ENCODE measurements at places on chromosomes 16 and 17.

DNA sequence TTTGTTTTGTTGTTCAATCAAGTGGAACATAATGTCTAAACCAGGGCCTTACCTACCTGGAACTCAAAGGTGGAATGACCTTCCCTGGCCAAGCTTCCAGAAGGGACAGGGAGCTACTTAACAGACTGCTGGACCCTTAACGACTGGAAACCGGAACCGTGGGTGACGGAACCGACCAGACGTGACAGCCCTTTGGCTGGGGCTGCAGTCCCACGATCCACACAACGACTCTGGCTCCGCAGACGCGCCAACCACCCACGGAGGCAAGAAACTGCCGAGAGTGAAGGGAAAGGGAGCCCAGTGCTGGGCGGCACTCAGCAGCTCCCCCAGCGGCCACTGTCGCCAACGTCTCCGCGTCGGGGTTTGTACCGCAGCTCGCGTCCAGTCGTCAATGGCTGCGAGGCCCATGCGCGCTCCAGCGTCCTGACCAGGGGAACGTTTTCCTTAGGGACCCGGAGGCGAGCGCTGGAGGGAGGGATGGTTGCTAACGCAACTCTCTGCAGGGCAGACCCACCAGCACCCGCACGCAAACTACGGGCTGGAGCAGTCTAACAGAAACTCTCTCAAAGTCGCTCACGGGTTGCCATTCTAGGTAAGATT is 5.5 kb upstream of the KIF22 start:
- DNase-seq = peak; percentile 92

- peak; percentile 33 for DNase-seq
These were observed 219.7 kb downstream of the IRF8 start for GRCh38 chr16:86118467-86119307.

- DNase-seq = no peak
These were observed 98.9 kb upstream of the CDC42EP4 start for GRCh38 chr17:73410586-73411312.

DNA sequence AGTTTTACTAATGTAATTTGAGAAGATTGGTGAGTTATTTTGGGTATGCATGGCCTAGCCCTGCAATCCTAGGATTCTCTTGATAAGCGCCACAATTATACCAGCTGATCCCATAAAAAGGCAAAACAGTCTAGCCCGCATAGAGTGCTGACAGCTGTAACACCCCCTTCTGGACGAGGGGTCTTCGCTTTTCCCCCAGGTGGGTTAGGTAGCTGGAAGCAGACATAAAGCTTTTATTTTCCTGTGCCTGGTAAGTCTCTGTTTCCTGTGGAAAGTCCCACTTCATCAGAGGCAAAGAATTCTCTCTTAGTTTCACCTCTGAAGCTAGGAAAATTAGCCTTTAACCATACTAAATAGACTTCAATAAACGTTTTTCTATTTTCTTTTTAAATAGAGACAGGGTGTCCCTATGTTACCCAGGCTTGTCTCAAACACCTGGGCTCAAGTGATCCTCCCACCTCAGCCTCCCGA is 108.3 kb downstream of the YPEL2 start:
- DNase-seq = no peak

DNA sequence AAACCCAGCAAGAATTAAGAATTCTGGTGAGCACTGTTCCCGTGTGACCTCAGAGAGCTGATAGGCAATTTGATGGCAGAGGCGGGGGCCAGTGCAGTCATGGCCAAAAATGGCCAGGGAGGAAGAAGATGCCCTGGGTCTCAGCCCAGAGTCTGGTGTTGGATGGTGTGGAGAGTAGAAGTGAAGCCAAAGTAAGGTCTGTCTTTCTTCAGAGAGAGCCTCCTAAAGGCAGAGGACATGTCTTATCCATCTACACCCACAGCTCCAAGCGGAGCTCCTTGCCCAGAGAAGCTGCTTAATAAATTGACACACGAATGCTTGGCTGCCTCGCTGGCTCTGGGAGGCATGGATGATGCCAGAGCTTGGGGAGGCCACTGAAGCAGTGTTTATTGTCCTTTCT is 19.7 kb upstream of the ZNF652 start:
- no peak for DNase-seq

DNA sequence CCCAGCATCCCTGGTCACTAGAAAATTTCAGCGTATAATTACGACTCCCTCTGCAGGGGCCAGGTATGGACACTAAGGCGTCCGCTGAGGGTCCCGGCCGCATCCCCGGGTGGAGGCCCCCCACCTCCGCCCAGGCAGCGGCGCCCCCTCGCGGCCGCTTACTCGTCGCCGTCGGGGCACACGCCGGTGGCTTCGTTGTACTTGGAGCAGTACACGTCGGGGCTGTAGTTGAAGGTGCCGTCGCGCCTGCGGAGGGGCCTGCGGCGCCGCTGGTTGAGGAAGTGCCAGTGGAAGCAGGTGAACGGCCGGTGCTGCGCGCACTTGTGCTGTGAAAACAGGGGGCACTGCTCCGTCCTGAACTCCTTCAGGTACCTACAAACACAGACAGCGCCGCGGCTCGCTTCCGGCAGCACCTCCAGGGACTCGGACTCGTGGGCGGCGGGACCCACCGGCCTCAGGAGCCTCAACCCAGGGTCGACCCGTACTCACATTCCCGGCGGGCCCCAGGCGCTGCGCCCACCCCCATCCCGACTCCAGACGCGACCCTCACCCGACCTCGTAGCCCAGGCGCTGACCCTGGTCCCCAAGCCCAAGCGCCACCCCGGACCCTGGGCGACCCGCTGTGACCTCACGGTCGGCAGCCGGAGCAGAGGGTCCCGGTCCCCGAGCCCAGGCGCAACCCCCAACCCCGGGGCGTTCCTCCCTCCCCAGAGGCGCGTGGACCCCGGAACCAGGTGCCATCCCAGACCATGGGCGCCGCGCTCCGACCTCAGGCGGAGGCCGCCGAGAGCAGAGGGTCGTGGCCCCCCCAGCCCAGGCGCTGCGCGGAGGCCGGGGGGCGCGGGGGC is 596 bp downstream of the UNKL start:
- DNase-seq = peak; percentile 84

GRCh38 chr16:58417600-58417999 is 25.3 kb downstream of the GINS3 start:
- no peak for DNase-seq

DNA sequence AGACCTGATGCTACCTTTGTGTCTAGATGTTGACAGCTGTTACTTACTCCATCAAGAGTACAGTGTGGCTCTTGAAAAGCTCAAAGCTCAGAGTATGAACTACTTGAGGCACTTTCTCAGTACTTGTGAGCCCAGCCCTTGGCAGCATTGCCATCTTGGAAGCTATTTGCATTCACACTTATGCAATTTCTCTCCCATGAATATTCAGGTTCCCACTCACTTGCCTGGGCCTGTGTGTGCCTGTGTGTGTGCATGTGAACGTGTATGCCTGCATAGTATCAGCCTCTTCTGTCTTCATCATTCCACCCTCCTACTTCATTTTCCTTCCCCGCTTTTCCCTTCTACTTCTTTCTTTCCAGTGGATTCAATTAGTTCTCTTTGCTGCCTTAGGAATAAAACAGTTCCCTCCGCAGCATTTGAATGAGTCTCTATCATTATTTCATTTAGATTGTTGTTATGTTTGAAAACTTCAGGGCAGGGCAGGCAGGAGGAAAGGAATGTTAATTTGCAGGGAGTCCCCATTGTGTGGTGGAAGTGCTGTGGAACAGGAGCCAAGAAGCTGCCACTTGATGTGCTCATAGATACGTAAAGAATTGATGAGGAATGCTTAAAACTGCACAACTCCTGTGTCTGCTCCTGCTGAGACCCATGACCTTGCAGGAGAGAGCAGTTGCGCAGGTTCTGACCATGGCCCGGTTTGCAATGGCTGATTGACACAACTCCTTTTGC is 58.9 kb downstream of the HS3ST4 start:
- DNase-seq = no peak

DNA sequence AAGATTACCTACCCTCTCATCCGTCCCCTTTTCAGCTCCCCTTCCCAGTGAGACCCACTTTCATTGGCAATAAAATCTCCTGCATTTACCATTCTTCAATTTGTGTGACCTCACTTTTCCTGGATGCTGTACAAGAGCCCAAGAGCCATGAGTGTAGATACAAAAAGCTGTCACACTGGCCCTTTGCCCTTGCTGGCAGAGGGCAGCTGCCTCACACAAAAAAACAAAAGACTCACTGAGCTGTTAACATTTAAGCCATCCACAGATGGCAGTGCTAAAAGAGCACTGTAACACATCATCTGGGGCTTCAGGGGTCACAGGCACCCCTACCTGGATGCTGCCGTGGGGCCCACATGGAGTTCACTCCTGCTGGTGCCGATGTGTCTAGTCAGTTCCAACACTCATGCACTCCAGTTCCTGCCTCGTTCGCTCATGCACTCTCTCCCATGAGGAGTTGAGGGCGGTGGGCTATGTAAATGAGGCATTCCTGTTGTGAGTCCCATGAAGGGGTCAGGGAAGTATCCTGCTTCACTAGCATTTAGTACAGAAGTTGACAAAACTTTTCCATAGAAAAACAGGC is 123.1 kb downstream of the CA10 start:
- DNase-seq = no peak

DNA sequence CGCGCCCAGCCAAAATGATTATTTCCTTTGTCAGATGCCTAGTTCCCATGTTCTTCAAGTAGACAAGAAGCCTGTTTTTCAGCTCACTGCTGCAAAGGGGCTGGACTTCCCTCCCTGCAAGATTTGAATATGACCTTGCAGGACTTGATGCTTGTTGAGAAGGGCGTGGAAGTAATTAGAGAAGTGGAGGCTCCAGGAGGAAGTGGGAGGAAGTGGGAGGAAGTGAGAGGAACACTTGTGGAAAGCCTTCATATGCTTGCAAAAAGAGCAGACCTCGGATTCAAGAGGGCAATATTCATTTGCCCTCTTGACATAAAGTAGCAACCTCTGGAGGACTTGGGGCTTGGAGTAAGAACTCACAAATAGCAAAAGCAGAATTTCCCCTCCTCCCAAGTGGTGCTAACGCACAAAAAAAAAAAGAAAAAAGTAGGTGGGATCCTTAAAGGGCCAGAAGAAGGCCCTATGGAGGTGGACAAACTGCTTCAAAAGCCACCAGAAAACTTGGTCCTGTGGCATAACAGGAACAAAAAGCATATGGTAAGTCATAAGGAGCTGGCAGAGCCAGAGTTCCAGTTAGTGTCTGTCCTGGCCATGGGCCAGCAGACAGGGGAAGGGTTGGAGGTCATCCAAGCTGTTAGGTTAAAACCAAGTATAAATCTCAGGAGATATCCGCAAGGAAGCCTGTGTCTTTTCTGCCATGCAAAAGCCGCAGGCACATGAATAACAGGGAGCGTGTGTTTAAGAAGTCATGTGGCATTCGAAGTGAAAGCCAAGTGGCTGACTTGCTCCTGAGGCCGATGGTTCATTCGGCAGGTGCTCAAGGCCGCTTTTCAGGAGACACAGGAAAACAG is 20.6 kb upstream of the PRKAR1A start:
- DNase-seq = no peak

DNA sequence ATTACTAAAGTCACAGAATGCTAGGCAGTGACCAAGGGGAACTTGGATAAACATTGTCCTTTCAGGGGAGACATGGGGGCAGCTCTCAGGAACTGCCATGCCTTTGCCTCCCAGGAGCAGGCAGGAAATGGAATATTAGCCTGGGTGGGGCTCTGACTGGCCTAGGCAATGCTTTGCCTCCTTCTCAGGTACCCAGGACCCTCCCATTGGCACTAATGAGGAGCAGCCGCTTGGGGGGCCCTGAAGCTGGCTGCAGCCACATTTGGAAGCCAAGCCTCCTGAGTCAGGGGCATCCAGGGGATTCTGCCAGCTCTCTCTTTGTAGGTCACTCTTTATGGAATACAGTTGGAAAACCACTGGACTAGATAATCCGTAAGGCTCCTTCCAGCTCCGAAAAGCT is 5.5 kb downstream of the CPSF4L start:
- DNase-seq = peak; percentile 24

DNA sequence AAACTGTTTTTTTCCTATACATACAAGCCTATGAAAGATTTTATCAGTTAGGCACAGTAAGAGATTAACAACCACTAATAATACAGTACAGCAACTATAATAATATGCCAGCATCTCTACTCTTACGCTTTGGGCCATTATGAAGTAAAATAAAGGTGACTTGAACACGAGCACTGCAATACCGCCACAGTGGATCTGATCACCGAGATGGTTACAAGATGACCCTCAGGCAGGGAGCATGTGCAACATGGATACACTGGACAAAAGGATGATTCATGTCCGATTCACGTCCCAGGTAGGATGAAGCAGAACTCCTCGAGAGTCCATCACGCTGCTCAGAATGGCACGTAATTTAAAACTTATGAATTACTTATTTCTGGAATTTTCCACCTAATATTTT is 10.5 kb downstream of the PELP1 start:
- no peak for DNase-seq

DNA sequence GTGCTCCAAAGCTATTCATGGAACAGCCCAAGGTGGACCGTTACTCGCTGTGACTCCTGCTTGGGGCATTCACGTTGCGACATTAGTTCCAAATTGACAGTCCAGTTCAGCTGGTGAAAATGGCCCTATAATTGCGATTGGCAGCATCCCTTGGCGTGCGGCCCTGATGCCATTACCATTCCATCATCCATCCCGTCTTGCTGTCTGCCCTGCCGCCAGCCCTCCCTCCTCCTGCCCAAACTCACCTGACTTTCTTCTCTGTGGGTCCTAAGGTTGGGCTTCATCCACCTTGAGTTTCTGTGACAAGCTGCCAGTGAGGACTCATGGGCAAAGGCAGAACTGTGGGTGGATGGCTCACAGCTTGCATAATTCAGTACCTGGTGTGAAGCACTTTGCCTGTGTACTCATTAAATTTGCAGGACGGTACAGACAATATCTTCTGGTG is 104.6 kb downstream of the RPTOR start:
- no peak for DNase-seq

GRCh38 chr16:70708366-70709246 is 22.8 kb upstream of the MTSS2 start:
- DNase-seq = no peak

- no peak for DNase-seq
These were observed 7.0 kb downstream of the CYTH1 start for GRCh38 chr17:78774956-78775571.

GRCh38 chr16:29809850-29810698 is 1.9 kb upstream of the PRRT2 start:
- DNase-seq = peak; percentile 66

GRCh38 chr17:57823469-57824401 is 26.1 kb downstream of the MRPS23 start:
- DNase-seq = no peak

DNA sequence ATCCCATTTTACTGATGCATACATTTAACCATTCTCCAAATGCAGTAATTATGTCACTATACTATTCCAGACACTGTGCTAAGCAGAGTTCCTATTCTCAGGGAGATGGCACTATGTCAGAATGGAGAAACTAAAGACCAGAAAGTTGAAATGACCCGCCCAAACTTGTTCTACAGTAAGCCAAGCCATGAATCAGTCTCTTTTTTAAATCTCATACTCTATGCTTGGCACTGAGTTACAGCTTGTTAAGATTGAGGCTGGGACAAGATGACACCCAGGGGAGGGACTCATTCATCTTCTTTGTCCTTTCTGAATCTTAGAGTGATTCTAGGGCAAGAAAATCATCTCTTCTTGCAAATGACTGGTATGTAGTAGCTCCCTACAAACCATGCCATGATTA is 247.0 kb upstream of the CCL2 start:
- no peak for DNase-seq

Measured in ELF-1 (cell line).